Activated naive CD8-positive, alpha-beta T cell treated with anti-CD3 and anti-CD28 coated beads for 36 hours (primary cell): ENCODE measurements at places on chromosomes 3 and 15. TPM values are rescaled to one million over a fixed set of nuclear protein-coding genes. Genes with fewer than 3 reads are reported as not detected.

DNA sequence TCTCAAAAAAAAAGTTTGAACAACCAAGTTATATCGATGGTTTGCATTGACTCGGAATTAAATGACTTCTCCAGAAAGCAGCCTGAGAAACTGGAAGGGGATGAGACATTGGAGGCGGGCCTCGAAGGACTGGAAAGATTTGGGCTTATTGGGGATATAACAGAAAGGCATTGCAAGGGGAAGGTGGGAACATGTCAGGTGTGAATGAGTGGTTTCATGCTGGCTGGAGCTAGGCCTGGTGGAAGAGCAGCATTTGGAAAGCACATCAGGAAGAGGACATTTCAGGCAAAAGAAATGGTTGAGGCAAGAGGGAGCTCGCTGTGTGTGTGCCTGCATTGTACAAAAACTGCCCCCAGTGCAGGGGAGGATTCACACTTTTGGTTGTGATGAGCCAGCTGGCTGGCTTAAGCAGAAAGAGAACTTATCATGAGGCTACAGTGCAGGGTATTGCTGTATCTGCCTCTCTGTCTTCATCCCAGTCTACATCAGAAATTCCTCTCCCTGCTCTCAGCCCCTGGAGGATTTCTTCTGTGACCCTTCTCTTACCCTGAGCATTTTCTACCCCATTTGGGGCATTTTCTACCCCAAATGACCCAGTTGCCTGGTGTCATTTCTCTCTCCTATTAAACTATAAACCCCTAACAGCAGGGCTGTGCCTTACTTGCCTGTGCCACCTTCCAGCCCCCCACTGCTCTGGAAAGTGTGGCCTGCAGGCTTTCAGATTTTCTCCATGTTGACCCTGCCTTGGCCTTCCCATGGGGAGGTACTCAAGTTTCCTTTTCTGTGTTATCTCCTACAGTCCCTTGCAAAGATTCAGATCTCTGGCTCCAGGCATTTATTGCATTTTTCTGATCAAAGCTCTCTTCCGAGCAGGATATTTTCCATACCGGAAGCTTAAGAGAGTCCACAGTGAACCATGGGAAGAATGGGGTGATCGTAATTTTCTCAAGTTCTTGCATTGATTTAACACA, 64.4 kb upstream of the FLNB start:
- no peak for DNase-seq
- no peak overlapping the region for H3K27ac ChIP-seq
- no peak overlapping the region for H3K4me3 ChIP-seq

RTP3 gene
- not detected for total RNA-seq

GRCh38 chr3:23308986-23309625, 106.0 kb downstream of the UBE2E2 start:
- peaks cover 41% of the 10 kb centered on the region for H3K36me3 ChIP-seq
- no peak overlapping the region for H3K4me3 ChIP-seq
- no peak overlapping the region for H3K27ac ChIP-seq
- H3K4me1 ChIP-seq = peaks cover 10% of the 10 kb centered on the region
- DNase-seq = no peak

GRCh38 chr3:126340596-126340942, 16.6 kb downstream of the KLF15 start:
- no peak for DNase-seq
- H3K36me3 ChIP-seq = no peaks in the 10 kb centered on the region
- no peak overlapping the region for H3K27ac ChIP-seq
- no peaks in the 10 kb centered on the region for H3K4me1 ChIP-seq
- no peak overlapping the region for H3K4me3 ChIP-seq

GRCh38 chr15:81758818-81759284, 287.0 kb downstream of the MEX3B start:
- H3K27ac ChIP-seq = no peak overlapping the region
- no peak overlapping the region for H3K4me3 ChIP-seq
- peaks cover 7% of the 10 kb centered on the region for H3K4me1 ChIP-seq
- no peak for DNase-seq
- H3K27me3 ChIP-seq = no peaks in the 10 kb centered on the region
- no peaks in the 10 kb centered on the region for H3K36me3 ChIP-seq

GRCh38 chr3:148147903-148148302, 549.8 kb upstream of the AGTR1 start:
- no peak overlapping the region for H3K27ac ChIP-seq
- no peaks in the 10 kb centered on the region for H3K36me3 ChIP-seq
- H3K4me1 ChIP-seq = no peaks in the 10 kb centered on the region
- no peaks in the 10 kb centered on the region for H3K27me3 ChIP-seq
- no peak for DNase-seq

- H3K36me3 ChIP-seq = peaks cover 58% of the 10 kb centered on the region
- H3K4me1 ChIP-seq = peaks cover 59% of the 10 kb centered on the region
- H3K27me3 ChIP-seq = no peaks in the 10 kb centered on the region
- no peak overlapping the region for H3K4me3 ChIP-seq
Observed at GRCh38 chr3:94069194-94069813, 6.4 kb downstream of the NSUN3 start.

PLSCR2 gene
- not detected for total RNA-seq

NMNAT3 gene
- total RNA-seq = 5.5 TPM

IQCH gene
- total RNA-seq = 1.4 TPM

MCF2L2 gene
- total RNA-seq = 1.9 TPM

GRAMD2A gene
- not detected for total RNA-seq

DNA sequence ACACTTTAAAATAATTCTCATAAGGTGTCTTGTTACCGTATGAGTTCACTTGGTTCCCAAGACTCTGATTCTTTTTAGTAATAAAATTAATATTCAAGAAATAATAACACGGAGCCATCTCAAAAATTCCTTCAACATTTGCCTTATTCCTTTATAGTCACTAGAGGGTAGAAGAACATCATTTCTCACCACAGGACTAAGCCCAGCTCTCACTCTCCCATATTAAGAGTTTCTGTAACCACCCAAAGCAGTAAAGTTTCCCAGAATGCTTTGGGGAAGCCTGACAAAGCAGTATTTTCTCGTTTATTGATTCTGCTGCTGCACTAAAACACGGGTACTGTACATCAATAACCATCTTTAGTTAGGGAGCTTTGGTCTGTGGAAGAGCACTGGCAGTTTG, 114.9 kb downstream of the MCTP2 start:
- H3K27ac ChIP-seq = no peak overlapping the region
- H3K4me3 ChIP-seq = no peak overlapping the region
- H3K4me1 ChIP-seq = no peaks in the 10 kb centered on the region
- no peaks in the 10 kb centered on the region for H3K27me3 ChIP-seq
- DNase-seq = no peak

DNA sequence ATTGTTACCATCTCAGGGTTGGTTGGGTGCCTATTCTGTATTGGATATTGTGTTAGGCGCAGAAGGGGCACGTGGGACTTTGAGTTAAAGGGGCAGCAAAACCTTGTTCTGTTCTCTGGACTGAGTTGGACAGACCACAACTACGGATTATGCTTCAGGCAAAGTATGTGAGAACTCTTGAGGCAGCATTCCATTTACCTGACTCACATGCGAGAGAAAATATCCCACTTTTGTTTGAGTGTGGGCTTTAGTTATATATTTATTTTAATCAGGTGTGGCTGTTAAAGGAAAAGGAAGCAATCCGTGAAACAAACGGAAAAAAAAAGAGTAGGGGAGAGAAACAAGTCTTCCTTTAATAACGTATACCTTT, 627 bp upstream of the PLS1 start:
- H3K27ac ChIP-seq = no peak overlapping the region
- H3K36me3 ChIP-seq = peaks cover 1% of the 10 kb centered on the region
- peak overlapping the region; percentile 96 for H3K4me3 ChIP-seq

DNA sequence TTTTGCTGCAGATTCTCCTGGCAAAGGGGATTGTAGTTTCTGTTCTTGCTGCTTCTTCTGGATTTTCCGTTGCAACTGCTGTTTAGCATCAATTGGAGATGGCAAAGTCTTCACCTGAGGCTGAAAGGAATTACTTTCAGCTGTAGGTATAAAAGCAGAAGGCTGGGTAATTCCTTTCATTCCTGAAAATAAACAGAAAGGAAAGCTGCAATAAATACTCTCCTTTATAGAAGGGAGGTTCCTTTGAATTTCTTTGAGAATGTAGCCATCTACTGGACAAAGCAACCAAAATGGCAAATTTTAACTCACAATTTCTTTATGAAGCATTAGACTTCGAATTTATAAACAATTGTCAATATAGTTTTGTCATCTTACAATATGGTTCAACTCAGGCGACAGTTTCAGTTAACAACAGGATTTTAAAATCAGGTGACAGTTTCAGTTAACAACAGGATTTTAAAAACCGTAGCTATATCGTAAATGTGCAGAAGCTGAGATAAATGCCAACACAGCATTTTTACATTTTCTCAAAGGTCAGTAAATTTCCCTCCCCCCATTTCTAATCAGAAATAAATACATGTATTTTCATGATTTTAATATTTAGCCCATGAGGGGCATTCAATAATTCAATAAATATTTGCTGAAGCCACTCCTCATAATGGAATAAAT, 104.9 kb upstream of the NEDD4 start:
- DNase-seq = no peak
- H3K36me3 ChIP-seq = peaks cover 41% of the 10 kb centered on the region
- H3K4me1 ChIP-seq = no peaks in the 10 kb centered on the region
- no peak overlapping the region for H3K4me3 ChIP-seq
- no peaks in the 10 kb centered on the region for H3K27me3 ChIP-seq

DNA sequence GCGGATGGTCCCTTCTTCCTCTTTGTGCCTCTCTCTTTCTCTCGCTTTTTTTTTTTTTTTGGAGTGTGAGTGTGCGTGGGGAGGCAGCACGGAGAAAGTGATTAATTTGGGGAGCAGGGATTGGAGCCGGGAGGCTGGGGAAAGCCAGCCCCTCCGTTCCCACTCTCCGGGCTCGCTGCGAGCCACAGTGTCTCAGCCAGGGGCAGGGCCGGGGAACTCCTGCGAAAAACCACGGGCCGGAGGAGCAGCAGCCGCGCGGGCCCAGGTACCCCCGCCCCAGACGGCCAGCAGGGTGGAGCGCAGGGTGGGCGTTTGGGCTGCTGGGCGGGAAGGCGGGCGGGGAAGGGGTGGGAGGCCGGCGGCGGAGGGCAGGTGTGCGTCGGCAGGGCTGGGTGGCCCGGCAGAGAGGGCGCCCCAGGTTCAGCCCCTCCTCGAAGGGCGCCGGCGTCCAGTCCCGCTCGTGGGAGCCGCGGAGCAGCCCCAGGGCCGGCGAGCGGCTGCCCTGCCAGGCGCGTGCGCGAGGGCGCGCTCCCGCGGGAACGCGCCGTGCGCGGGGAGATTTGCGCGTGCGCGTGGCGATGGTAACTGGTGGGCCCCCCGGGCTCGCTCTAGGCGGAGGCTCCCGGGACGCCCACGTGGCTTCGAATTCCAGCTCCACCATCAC, 1.4 kb downstream of the CHL1 start:
- H3K27me3 ChIP-seq = peaks cover 41% of the 10 kb centered on the region
- H3K4me1 ChIP-seq = no peaks in the 10 kb centered on the region
- no peak overlapping the region for H3K4me3 ChIP-seq
- H3K27ac ChIP-seq = no peak overlapping the region

DNA sequence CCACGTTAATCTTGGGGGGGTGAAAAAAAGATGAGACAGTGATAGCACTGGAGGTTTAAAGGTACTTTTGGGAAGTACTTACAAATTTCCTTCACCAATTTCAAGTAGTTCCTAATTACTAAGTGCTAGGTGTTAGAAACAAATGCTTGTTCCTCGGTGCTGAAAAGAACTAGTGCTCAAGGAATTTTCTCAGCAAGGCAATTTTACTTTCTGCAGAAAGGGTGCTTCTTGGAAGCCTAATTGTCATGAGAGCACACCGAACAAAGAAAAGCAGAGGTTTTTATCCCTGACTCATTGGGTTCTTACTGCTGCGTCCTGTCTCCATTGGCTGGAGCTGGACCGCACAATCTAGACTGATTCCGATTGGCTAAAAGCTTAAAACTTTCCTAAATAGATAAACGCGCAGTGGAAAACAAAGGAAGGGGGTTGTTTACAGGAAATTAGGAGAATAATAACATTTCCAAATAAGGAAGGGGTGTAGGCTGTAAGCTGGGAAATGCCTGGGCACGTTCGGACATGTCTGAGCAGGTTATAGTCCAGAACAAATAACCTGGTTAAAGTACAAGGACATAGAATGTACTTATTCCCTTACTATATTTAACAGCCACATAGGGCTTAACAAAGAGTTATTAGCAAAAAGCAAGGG, 49.6 kb downstream of the CHD2 start:
- H3K27me3 ChIP-seq = no peaks in the 10 kb centered on the region
- no peak overlapping the region for H3K4me3 ChIP-seq
- no peak for DNase-seq
- peaks cover 83% of the 10 kb centered on the region for H3K36me3 ChIP-seq
- peaks cover 7% of the 10 kb centered on the region for H3K4me1 ChIP-seq

DNA sequence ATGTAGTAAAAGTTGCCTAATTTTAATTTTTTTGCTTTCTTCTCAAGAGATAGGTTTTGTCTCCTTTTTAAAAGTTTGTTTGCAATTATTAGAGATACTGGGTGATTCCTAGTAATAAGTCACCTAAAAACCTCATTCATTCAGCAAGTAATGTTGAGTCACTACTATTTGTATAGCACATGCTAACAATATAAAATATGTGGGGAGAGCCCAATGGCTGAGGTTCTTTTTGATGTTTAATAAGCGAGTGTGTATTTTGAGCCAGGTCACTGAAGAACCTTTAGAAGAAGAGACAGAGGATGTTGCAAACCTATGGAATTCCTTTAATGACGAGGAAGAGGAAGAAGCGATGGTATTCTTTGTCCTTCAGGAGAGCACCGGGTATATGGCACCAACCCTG, 123.7 kb upstream of the CHRM5 start:
- H3K27ac ChIP-seq = no peak overlapping the region
- no peak overlapping the region for H3K4me3 ChIP-seq
- DNase-seq = no peak
- H3K27me3 ChIP-seq = peaks cover 7% of the 10 kb centered on the region

CTXN2 gene
- total RNA-seq = not detected

- no peaks in the 10 kb centered on the region for H3K36me3 ChIP-seq
- H3K27me3 ChIP-seq = no peaks in the 10 kb centered on the region
- no peak overlapping the region for H3K27ac ChIP-seq
Observed at GRCh38 chr3:140573011-140573410, 104.9 kb upstream of the TRIM42 start.

GRCh38 chr3:104178680-104179079, 1188.0 kb upstream of the ALCAM start:
- H3K27ac ChIP-seq = no peak overlapping the region
- H3K4me1 ChIP-seq = no peaks in the 10 kb centered on the region
- H3K36me3 ChIP-seq = no peaks in the 10 kb centered on the region
- H3K4me3 ChIP-seq = no peak overlapping the region
- DNase-seq = no peak

EIF3J gene
- 187 TPM for total RNA-seq

ITGA11 gene
- total RNA-seq = 1.7 TPM

OR5K2 gene
- total RNA-seq = not detected

DNA sequence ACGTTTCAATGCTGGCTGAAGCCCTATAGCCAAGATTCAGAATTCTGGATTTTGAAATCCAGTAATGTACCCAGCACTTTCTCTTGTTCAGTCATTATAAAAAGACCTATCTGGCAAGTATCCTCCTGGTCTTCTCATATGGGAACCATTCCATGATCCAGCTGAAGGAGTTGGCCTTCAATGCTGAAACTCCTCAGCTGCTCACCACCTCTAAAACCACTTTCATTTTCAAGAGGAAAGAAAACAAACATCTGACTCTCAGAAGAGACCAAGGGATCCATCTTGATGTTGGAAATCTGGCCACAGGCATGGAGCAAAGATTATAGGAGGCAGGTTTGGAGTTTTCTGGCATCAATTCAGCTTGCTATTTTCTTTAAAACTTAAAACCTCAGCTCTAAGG, 235.4 kb downstream of the FMN1 start:
- DNase-seq = no peak
- H3K27me3 ChIP-seq = peaks cover 12% of the 10 kb centered on the region
- no peaks in the 10 kb centered on the region for H3K4me1 ChIP-seq
- H3K27ac ChIP-seq = no peak overlapping the region
- H3K4me3 ChIP-seq = no peak overlapping the region
- H3K36me3 ChIP-seq = no peaks in the 10 kb centered on the region
